ENCODE measurements at places on chromosomes 1 and 21.

DNA sequence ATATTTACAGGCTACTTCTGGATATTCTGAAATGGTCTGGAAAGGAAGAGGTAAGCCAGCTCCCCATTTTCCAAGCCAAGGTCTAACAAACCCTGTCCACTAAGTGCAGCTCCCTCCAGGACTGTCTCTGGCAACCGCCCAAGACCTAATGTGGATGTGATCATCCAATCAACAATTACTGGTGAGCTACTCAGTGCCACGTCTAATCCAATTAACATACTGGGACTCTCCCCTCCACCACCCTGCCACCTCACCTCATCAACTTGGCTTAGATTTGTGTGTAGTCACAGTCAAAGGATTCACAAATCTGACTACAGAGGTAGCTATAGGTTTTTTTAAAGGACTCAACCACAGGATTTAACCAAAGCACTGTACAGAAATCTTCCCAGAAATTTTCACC, 25.4 kb upstream of the S100A7 start:
- no peak for DNase-seq

GRCh38 chr21:16942703-16943102, 570.1 kb upstream of the CXADR start:
- no peak for DNase-seq

DNA sequence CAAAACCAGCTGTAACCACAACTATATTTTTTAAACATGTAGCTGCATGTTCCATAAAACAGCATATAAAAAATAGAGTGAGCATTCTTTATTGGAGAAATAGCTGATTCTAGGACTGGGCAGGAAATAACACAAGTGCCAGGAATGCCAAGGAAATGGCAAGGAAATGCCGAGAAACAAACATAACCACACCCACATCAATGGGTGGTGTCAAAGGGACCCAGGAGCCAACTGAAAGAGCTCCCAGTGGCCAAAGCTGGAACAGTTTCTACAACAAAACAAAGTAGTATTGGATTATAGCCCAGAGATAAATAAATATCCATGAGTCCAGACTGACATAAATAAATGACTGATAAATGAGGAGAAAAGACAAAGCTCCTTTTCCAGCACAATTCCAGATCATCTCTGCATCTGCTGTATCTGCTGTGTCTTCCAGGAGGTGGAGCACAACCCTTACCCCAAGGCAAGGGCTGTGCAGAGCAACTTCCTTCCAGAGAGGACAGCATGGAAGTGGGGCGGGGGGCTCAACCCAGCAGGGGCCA, 28.1 kb downstream of the ADARB1 start:
- DNase-seq, result no peak

GRCh38 chr21:30102871-30103270, 63.7 kb downstream of the CLDN17 start:
- DNase-seq, result no peak

- DNase-seq, result no peak
Observed at GRCh38 chr21:37087188-37087587, 14.1 kb downstream of the TTC3 start.

GRCh38 chr1:186854102-186854501, 25.4 kb downstream of the PLA2G4A start:
- DNase-seq, result no peak

- peak; percentile 95 for DNase-seq
Observed at GRCh38 chr1:23367791-23368561, 1.7 kb downstream of the ZNF436 start.

DNA sequence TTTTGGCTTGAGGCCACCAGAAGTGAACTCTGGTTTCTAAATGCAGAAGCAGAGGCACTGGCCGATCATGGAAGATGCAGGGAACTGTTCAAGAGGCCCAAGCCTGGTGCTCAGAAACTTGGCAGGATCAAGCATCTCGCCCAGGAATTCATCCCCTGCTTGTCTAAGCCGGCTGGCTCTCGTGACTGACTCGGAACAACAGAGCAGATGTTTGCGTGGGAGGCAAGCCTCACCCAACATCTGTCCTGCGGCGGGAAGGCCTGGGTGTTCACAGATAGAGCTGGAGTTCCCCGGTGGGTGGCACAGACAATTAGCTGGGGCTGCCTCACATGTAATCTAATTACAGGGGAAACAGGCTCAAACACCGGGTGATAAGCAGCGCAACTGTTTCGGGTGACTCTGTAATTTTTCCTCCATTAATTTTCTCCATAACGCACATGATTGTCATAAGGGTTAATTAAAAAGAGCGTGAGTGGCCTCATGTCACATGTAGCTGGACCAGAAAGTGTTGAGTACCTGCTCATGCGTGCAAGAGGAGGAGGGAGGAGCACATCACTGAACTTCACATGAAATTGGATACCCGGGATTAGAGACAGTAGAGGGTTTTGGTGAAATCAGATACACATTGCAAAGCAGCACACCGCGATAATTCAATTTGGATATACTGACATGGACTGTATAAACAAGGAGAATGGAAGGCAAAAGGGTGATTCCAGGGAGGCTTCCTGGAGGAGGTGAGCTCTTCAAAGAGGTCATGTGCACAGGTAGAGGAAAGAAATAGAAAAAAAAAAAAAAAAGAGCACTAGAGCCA, 180.0 kb downstream of the ETS2 start:
- no peak for DNase-seq

GRCh38 chr1:3735027-3735681, 17.1 kb upstream of the CCDC27 start:
- DNase-seq, result no peak

DNA sequence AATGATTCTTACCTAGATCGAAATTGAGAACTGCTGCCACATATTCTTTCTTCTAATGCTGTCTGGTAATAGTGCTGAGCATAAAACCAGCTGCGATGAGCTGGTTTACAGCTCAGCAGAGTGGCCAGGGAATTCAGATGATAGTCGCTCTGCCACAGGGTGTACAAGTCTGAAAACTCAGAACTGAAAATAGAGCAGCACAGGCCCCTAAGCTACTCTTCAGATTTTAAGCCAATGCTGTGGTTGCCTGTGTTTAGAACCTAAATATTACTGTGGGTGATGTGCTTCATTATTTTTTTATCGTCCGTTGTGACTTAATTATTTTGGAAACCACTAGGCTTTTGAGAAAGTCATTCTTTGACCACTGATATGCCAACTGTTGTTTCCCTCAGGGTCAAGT, 152.0 kb downstream of the ADGRL4 start:
- no peak for DNase-seq

- no peak for DNase-seq
Observed at GRCh38 chr1:233885196-233885920, 19.1 kb upstream of the SLC35F3 start.

GRCh38 chr1:62299426-62300200, 19.6 kb downstream of the KANK4 start:
- no peak for DNase-seq

DNA sequence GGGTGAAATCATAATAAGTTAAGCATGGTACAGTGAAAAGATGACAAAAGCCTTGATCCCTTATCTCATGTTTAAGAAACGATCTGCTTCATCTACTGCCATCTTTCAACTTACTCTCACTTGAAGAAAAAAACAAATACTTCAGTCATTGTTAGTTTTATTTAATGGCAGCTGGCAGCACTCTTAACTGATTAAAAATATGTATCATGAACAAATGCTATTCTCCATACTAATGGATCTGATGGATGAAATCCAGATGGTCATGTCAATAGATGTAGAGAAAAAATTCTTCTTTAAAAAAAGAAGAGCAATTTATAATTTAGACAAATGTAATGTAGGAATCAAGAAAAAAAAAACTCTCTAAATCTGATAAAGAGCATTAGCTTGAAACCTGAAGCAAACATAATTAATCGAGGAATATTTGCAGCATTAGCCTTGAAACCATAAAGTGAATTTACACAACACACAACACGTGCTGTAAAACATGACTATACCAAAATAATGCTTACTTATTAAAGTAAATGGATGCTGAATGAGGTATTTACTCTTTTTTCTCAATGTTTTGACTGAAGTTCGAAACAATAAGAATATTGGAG, 579.0 kb upstream of the ADAMTS5 start:
- DNase-seq, result no peak

GRCh38 chr21:40853956-40854688, 7.2 kb upstream of the DSCAM start:
- no peak for DNase-seq

DNA sequence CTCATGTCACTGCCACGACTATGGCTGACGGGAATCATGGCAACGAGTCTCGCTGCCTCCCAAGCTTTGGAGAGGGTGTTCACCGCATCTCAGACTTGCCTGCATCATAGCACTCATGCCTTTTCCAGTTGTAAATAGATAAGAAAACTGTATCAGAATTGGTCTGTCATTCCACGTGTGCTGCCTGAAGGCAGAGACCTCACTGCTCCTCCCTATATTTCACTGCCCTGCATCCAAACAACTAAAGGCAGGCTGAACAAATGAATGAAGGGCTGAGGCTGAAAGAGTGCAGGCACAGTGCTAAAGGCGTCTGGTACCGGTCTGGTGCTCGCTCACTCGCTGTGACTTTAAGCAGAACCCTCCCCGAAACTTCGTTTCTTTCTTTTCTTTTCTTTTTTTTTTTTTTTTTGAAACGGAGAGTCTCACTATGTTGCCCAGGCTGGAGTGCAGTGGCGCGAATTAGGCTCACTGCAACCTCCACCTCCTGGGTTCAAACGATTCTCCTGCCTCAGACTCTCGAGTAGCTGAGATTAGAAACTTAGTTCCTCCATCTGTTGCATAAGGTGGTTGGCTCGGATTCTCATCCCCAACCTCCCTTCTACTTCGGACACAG, 542 bp downstream of the EIF2B3 start:
- DNase-seq, result no peak

GRCh38 chr1:61724506-61724812, 482 bp downstream of the TM2D1 start:
- DNase-seq, result no peak

GRCh38 chr1:14112613-14113012, 412.6 kb downstream of the PRDM2 start:
- DNase-seq, result no peak

- DNase-seq, result no peak
Observed at GRCh38 chr1:55088413-55088812, 49.1 kb downstream of the PCSK9 start.

- DNase-seq, result peak; percentile 43
Observed at GRCh38 chr1:112618721-112619517, at the start of gene ST7L. Gene ST7L (minus strand): TSS chr1:112619141. CDS start chr1:112619113, 28 bp downstream.

DNA sequence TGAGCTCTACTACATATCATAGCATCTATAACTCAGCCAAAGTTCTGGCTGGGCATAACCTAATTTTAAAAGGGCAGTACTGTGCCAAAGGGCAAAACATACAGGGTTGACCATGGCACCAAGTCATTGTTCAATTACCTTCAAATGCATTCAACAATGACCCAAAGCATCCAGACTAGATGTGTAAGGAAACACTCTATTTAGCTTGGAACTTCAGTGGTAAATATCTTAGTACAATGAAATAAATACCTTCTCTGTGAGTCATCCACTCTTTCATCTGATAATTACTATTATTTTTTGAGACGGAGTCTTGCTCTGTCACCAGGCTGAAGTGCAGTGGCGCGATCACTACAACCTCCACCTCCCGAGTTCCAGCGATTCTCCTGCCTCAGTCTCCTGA, 70.0 kb downstream of the NVL start:
- no peak for DNase-seq

- DNase-seq, result no peak
Observed at GRCh38 chr1:241990040-241990439, 8.9 kb downstream of the MAP1LC3C start.

GRCh38 chr1:201259476-201260235, 23.6 kb upstream of the PKP1 start:
- no peak for DNase-seq

GRCh38 chr1:241551759-241552638, 19.8 kb downstream of the KMO start:
- no peak for DNase-seq

- no peak for DNase-seq
Observed at GRCh38 chr21:38486706-38487105, 11.6 kb downstream of the ERG start.

GRCh38 chr1:161153176-161153575, 602 bp upstream of the UFC1 start:
- no peak for DNase-seq

DNA sequence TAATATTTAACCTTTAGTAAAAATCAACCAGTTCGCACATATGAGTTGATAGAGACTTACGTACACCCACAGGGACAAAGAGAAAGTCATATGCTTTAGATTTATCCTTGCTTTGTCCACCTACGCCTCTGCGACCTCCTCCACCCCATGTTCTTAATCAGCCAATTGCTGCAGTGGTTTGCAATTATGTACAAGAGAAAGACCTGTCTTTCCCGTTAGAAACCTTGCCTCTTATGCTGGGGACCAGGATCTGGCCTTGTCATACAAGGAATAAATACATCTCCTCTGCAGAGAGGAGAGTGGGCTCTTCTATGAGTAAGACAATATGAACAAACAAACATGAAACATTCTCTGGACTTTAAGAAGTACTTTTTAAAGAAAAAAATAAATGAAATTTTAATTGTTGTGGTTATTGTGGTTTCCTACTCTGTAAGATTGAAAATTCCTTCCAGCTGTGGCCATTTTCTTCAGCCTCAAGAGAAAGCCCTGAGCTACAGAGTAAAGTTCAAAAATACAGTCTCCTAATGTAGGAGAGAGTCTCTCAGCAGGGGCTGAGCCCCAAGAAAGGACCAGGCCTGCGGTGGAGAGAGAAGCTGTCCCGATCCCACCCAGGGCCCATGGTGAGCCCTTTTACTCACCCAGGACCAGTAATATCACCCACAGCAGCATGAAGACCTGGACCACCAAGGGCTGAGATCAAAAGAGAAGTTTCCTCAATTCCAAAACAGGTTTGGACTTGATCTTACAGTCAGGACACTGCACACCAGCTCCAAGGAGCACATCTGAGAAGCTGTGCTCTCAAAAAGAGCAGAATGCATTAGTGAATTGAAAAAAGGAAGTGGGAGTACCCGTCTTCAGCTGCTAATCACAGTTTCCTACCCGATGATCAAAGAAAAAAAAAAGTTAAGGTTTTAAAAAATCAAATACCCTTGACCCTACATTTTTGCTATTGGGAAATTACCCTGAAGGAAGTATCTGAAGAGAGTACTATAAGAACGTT, at the start of gene FCRL5:
Gene FCRL5 (minus strand): TSS at position 822 of the 1,000 bp plus-strand sequence. CDS start 153 bp downstream, at position 669.
- no peak for DNase-seq

- DNase-seq, result no peak
Observed at GRCh38 chr1:193971595-193971994, 785.2 kb upstream of the B3GALT2 start.

DNA sequence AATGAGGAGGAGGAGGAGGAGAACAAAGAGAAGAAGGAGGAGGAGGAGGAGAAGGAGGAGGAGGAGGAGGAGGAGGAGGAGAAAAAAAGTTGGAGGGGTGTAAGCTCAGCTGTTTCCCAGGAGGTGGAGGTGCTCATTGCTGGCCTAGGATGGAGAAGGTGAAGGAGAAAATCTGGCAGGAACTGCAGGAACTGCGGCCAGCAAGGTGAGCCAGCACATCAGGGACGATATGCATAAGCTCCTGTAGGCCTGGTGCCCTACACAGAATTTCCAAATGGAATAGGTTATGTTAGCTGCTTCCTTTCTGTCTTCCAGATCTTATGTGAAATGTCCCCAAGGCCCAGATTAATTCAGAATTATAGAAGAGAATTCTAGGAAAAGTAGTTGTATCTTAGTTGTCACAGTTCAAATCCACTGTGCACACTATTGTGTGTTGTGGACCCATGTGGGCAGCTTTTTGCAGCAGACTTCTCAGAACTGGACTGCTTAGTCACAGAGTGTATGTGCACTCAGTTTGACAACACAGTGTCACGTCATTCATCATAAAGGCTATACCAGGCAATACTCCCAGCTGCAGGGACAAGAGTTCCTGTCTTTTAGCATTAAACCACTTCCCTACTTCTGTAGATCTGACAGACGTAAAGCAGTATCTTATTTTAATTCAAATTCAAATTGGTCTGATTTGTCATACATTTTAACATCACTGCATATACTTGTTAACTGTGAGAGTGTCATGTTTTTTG, 303.7 kb downstream of the HLX start:
- DNase-seq, result no peak

GRCh38 chr1:16969057-16969611, 11.3 kb downstream of the MFAP2 start:
- DNase-seq, result no peak
